ENCODE measurements at places on chromosomes 5 and 9. TPM values are rescaled to one million over a fixed set of nuclear protein-coding genes. Genes with fewer than 3 reads are reported as not detected.

Gene GPR150
- total RNA-seq, result under 0.01 TPM

Gene FYB1
- total RNA-seq, result 0.12 TPM

Gene MEGF10
- total RNA-seq, result 14.4 TPM

Gene DMRTA1
- 0.49 TPM for total RNA-seq

Gene CDC37L1
- total RNA-seq, result 19.1 TPM

Gene DHX29
- total RNA-seq, result 33.3 TPM

Gene PCDHGA2
- total RNA-seq, result 4.2 TPM

Gene C5orf15
- total RNA-seq, result 79.3 TPM

Gene ARID3C
- 0.32 TPM for total RNA-seq

Gene FBLL1
- total RNA-seq, result 0.65 TPM

Gene FGFR4
- total RNA-seq, result 1.3 TPM

Gene SPINK7
- total RNA-seq, result not detected

Gene SLC36A2
- total RNA-seq, result not detected

Gene IQGAP2
- 0.12 TPM for total RNA-seq

Gene PPP1R2B
- under 0.01 TPM for total RNA-seq

Gene CKS2
- total RNA-seq, result 10.4 TPM

Gene IRGM
- not detected for total RNA-seq

Gene JAKMIP2
- total RNA-seq, result 7.8 TPM

Gene FAM221B
- total RNA-seq, result not detected

Gene FGF18
- total RNA-seq, result 0.12 TPM

Gene RANBP17
- total RNA-seq, result 3.0 TPM

Gene MARVELD2
- total RNA-seq, result 3.3 TPM

Gene FABP6
- total RNA-seq, result not detected

Gene DAB2IP
- total RNA-seq, result 36.4 TPM

Gene TLX3
- not detected for total RNA-seq

Gene ASPN
- 49.8 TPM for total RNA-seq

Gene PCDH12
- total RNA-seq, result 0.24 TPM

Gene COL5A1
- total RNA-seq, result 339 TPM

Gene ALDOB
- not detected for total RNA-seq

Gene DBH
- total RNA-seq, result not detected

Gene BASP1
- 128 TPM for total RNA-seq

Gene C1QTNF2
- 0.49 TPM for total RNA-seq

Gene LPAR1
- 155 TPM for total RNA-seq

Gene DND1
- total RNA-seq, result 0.24 TPM

Gene INSL4
- total RNA-seq, result not detected

Measured in hair follicle dermal papilla cell (primary cell).